ENCODE measurements at places on chromosomes 5 and 9.

- DNase-seq, result no peak
These were observed 2123.7 kb upstream of the C9orf72 start for GRCh38 chr9:29697011-29697410.

DNA sequence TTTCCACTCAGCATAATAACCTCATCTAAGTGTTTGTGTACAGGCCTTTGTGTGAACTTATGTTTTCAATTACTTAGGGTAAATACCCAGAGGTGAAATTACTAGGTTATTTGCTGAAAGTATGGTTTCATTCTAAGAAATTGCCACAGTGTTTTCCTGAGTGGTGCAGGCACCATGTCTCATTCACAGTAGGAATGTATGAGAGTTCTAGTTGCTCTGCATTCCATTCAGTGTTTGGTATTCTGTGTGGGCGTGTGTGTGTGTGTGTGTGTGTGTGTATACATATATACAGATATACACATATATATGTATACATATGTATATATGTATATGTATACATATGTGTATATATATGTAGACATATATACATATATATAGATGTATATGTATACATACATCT is 8.8 kb upstream of the SVEP1 start:
- no peak for DNase-seq

GRCh38 chr5:82549263-82549662 is 271.1 kb upstream of the RPS23 start:
- peak; percentile 35 for DNase-seq

GRCh38 chr9:87713278-87713987 is 12.5 kb upstream of the CTSL start:
- DNase-seq, result peak; percentile 94

DNA sequence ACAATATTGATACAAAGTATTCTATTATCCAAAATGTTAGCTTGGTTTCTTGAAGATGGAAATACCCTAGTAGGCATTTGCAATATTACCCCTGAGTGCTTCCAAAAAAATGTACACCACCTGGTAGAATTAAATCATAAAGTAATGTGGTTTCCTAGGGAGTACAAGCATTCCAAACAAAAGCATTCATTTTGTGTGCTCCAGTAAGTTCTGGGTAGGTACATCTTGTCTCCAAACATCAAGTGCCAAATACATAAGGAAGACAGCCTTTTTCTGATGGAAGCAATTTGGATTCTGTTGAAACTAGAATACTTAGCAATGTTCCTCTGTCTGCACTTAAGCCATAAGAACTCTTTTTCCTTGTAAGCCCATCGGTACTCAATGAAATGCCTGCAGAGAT is 73.1 kb upstream of the IL7R start:
- DNase-seq, result no peak

GRCh38 chr9:127076860-127077643 is 45.4 kb downstream of the ANGPTL2 start:
- DNase-seq, result peak; percentile 4

GRCh38 chr5:15598294-15598902 is 98.4 kb downstream of the FBXL7 start:
- peak; percentile 44 for DNase-seq

- DNase-seq, result peak; percentile 67
These were observed 23.0 kb downstream of the EPB41L4B start for GRCh38 chr9:109297899-109298298.

GRCh38 chr5:33701251-33701650 is 190.5 kb downstream of the ADAMTS12 start:
- DNase-seq, result no peak

- no peak for DNase-seq
These were observed 6.5 kb upstream of the MAT2B start for GRCh38 chr5:163498886-163499285.

GRCh38 chr5:33736510-33736909 is 155.3 kb downstream of the ADAMTS12 start:
- DNase-seq, result peak; percentile 34

GRCh38 chr5:93022796-93023447 is 558.1 kb downstream of the NR2F1-AS1 start:
- DNase-seq, result no peak
